T-helper 2 cell treated with Interferon-gamma antibody and Interleukin-4, amounts not matched to agents 100 ng/mL and 5 ng/mL, for 36 hours (primary cell): ENCODE measurements at places on chromosomes 13 and 19. TPM values are rescaled to one million over a fixed set of nuclear protein-coding genes. Genes with fewer than 3 reads are reported as not detected.

The PCDH20 gene
- not detected in 2 replicates for total RNA-seq

The EFNB2 gene
- 0.07 and 0.11 TPM in 2 replicates for total RNA-seq

The CCL25 gene
- total RNA-seq, result 0.23 and 0.27 TPM in 2 replicates

The S1PR2 gene
- total RNA-seq, result 6.9 and 7.0 TPM in 2 replicates

The CRB3 gene
- 0.32 and 0.55 TPM in 2 replicates for total RNA-seq

The FXYD1 gene
- 0.23 and 0.70 TPM in 2 replicates for total RNA-seq

The SSBP4 gene
- total RNA-seq, result 178 and 195 TPM in 2 replicates

The ZNF69 gene
- total RNA-seq, result 6.0 and 6.4 TPM in 2 replicates

The NDUFA7 gene
- total RNA-seq, result 46.4 and 49.6 TPM in 2 replicates

The ATP8A2 gene
- 0.41 and 0.50 TPM in 2 replicates for total RNA-seq

The LILRB5 gene
- not detected in 2 replicates for total RNA-seq

The ERICH6B gene
- total RNA-seq, result not detected in 2 replicates

The RDH8 gene
- total RNA-seq, result not detected in 2 replicates

The FEM1A gene
- 13.4 and 13.7 TPM in 2 replicates for total RNA-seq

The ADAMTS10 gene
- 6.4 and 8.4 TPM in 2 replicates for total RNA-seq

The LRRC63 gene
- 1.1 and 1.2 TPM in 2 replicates for total RNA-seq

The CALR3 gene
- total RNA-seq, result 0.18 TPM in 1 of 2 replicates, not detected in the other

The ARL11 gene
- 1.9 and 2.2 TPM in 2 replicates for total RNA-seq

The FREM2 gene
- total RNA-seq, result 0.02 TPM in 2 replicates

The SULT2A1 gene
- not detected in 2 replicates for total RNA-seq

The MEDAG gene
- total RNA-seq, result not detected in 2 replicates

The CPAMD8 gene
- total RNA-seq, result 1.3 and 1.6 TPM in 2 replicates

The ZNF71 gene
- 5.5 and 5.8 TPM in 2 replicates for total RNA-seq

The ZFP14 gene
- 5.0 TPM in 2 replicates for total RNA-seq

The PNMA8A gene
- not detected in 2 replicates for total RNA-seq

The TRPM4 gene
- 0.43 and 1.1 TPM in 2 replicates for total RNA-seq

The SLC46A3 gene
- total RNA-seq, result 10.5 and 12.2 TPM in 2 replicates

The ZNF729 gene
- not detected in 2 replicates for total RNA-seq

The FPR1 gene
- not detected in 2 replicates for total RNA-seq

The SLC7A1 gene
- total RNA-seq, result 74.3 and 75.9 TPM in 2 replicates

The NFIX gene
- 0.91 and 1.3 TPM in 2 replicates for total RNA-seq

The C13orf42 gene
- not detected in 2 replicates for total RNA-seq
